ENCODE measurements at places on chromosomes 1 and 21.

- peak; percentile 78 for DNase-seq
- peaks cover 59% of the 10 kb centered on the region for H3K36me3 ChIP-seq
- H3K4me3 ChIP-seq: peak overlapping the region; percentile 1
- H3K27me3 ChIP-seq: no peaks in the 10 kb centered on the region
- H3K27ac ChIP-seq: peak overlapping the region; percentile 42
These were observed 65.2 kb downstream of the BCAR3 start for GRCh38 chr1:93616221-93616995.

- H3K4me1 ChIP-seq: peaks cover 5% of the 10 kb centered on the region
- no peak overlapping the region for H3K4me3 ChIP-seq
- no peak overlapping the region for H3K27ac ChIP-seq
- no peak for DNase-seq
- no peaks in the 10 kb centered on the region for H3K27me3 ChIP-seq
These were observed 75.1 kb downstream of the DTL start for GRCh38 chr1:212110617-212111016.

DNA sequence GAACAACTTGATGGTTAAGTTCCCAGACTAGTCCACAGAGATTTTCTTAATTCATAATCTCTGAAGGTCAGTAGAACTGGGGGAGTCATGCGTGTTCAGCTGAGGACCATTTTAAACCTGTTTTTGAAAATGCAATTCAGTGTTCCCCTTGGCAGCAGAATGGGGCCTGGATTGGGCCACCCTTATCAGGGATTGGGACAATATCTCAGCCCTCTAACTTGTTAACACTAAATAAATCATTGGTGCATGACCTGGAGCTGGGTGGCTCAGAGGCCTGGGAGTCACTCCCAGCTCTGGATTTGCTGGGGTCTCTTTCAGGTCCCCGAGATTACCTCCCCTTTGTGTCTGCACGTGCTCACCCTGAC is 55.3 kb downstream of the MRPS6 start:
- no peaks in the 10 kb centered on the region for H3K27me3 ChIP-seq
- H3K27ac ChIP-seq: peak overlapping the region; percentile 83
- peaks cover 13% of the 10 kb centered on the region for H3K4me1 ChIP-seq
- H3K4me3 ChIP-seq: no peak overlapping the region
- peaks cover 99% of the 10 kb centered on the region for H3K36me3 ChIP-seq

DNA sequence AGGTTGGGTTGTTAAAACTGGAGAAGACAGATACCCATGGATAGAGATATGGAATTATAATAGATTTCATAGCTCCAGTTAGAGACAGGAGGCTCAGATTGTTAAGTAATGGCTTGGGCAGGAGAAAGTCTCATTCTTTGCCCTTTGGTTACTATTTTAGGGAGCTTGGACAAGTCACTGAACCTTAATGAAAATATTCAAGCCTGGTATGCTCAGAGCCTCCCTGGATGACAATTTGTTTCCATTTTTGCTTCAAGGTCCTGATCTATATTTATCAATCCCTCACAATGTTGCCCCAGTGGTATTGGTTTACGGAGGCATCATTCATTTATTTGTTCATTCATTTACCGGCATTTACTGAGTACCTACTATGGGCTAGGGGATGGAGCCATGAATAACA is 37.5 kb downstream of the RCSD1 start:
- no peak overlapping the region for H3K27ac ChIP-seq
- no peaks in the 10 kb centered on the region for H3K27me3 ChIP-seq
- no peak for DNase-seq
- no peak overlapping the region for H3K4me3 ChIP-seq
- no peaks in the 10 kb centered on the region for H3K4me1 ChIP-seq

- no peak for DNase-seq
- no peak overlapping the region for H3K4me3 ChIP-seq
- H3K4me1 ChIP-seq: no peaks in the 10 kb centered on the region
- H3K36me3 ChIP-seq: no peaks in the 10 kb centered on the region
- no peaks in the 10 kb centered on the region for H3K27me3 ChIP-seq
These were observed 89.5 kb upstream of the ETV3 start for GRCh38 chr1:157227700-157228099.

- DNase-seq: no peak
- H3K27ac ChIP-seq: no peak overlapping the region
- H3K4me3 ChIP-seq: no peak overlapping the region
These were observed 170.3 kb upstream of the DUSP10 start for GRCh38 chr1:221912230-221912629.

- no peak for DNase-seq
- no peak overlapping the region for H3K4me3 ChIP-seq
- H3K27ac ChIP-seq: no peak overlapping the region
- H3K36me3 ChIP-seq: peaks cover 7% of the 10 kb centered on the region
- H3K27me3 ChIP-seq: no peaks in the 10 kb centered on the region
These were observed 98.5 kb downstream of the ASH1L start for GRCh38 chr1:155463865-155464650.

DNA sequence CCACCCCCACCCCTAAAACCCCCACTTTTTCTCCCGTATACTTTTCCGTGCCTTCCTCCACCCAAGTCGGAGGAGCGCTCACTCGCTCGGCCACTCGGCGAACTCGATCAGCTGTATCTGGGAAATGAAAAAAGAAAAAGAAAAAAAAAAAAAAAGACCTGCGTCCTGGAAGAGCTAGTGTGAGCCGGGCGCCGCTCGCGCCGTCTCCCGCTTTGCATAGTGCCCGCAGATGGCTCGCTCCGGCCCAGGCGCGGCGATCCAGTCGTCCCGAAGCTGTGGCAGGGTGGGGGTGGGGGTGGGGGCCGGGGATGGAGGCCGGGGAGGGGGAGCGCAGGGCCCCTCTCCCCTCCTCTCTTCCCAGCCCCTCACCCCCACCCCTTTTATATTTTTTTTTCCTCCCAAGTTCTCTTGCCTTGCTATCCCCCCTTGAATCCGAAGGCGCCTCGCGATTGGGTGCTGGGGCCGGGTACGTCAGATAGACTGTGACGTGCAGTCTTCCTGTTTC is 299 bp upstream of the PROX1 start:
- H3K36me3 ChIP-seq: no peaks in the 10 kb centered on the region
- H3K4me3 ChIP-seq: peak overlapping the region; percentile 91
- peak; percentile 94 for DNase-seq
- peaks cover 86% of the 10 kb centered on the region for H3K27me3 ChIP-seq
- peak overlapping the region; percentile 84 for H3K27ac ChIP-seq

DNA sequence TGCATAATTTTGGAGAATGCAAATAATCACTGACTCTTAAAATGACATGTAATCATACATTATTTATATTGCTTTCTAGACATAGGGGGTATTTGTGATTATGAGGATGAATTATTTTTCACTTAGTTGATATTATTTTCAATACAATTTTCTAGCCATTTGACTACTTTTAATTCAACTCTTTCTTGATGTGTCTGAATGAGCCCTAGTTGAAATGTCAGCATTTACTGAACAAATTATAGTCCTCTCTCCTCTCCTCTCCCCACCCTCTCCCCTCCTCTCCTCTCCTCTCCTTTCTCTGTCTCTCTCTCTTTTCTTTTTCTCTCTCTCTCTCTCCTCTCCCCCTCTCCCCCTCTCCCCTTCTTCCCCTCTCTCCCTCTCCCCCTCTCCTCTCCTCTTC is 194.6 kb downstream of the GPR52 start:
- H3K4me3 ChIP-seq: no peak overlapping the region
- H3K4me1 ChIP-seq: no peaks in the 10 kb centered on the region
- no peak for DNase-seq
- no peaks in the 10 kb centered on the region for H3K27me3 ChIP-seq
- H3K36me3 ChIP-seq: no peaks in the 10 kb centered on the region

GRCh38 chr1:48661726-48662463 is 114.8 kb downstream of the BEND5 start:
- H3K4me3 ChIP-seq: no peak overlapping the region
- H3K4me1 ChIP-seq: no peaks in the 10 kb centered on the region
- H3K27me3 ChIP-seq: peaks cover 5% of the 10 kb centered on the region
- no peak overlapping the region for H3K27ac ChIP-seq
- no peaks in the 10 kb centered on the region for H3K36me3 ChIP-seq

GRCh38 chr21:29228306-29228705 is 70.4 kb upstream of the BACH1 start:
- no peak for DNase-seq
- no peaks in the 10 kb centered on the region for H3K4me1 ChIP-seq
- no peak overlapping the region for H3K27ac ChIP-seq
- no peaks in the 10 kb centered on the region for H3K36me3 ChIP-seq
- H3K4me3 ChIP-seq: no peak overlapping the region

GRCh38 chr1:82185084-82185483 is 384.4 kb downstream of the ADGRL2 start:
- no peak overlapping the region for H3K27ac ChIP-seq
- no peak for DNase-seq

- H3K27me3 ChIP-seq: peaks cover 24% of the 10 kb centered on the region
- no peaks in the 10 kb centered on the region for H3K36me3 ChIP-seq
- DNase-seq: no peak
- no peak overlapping the region for H3K4me3 ChIP-seq
- no peaks in the 10 kb centered on the region for H3K4me1 ChIP-seq
- H3K27ac ChIP-seq: no peak overlapping the region
These were observed 28.0 kb upstream of the PLCH2 start for GRCh38 chr1:2448098-2448445.

GRCh38 chr1:184982002-184982954 is 8.0 kb upstream of the NIBAN1 start:
- H3K36me3 ChIP-seq: no peaks in the 10 kb centered on the region
- no peak overlapping the region for H3K27ac ChIP-seq
- peak; percentile 87 for DNase-seq
- no peak overlapping the region for H3K4me3 ChIP-seq

DNA sequence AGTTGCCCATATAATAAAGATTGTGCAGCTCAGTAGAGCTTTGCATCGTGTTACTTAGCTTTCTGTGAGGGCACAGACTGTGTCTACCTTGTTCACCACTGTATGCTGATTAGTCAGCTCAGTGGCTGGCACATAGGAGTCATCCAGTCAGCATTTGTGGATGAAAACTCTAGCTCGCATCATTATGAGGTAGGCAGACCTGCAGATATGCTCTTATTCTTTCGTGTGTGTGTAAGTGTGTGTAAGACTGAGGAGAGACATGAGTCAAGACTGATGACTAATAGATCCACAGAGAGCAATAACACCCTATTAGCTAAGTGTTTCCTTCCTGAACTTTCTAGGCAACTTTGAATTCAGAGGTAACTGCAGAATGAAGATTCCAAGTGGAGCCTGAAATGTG is 17.1 kb downstream of the TTF2 start:
- H3K27me3 ChIP-seq: no peaks in the 10 kb centered on the region
- H3K27ac ChIP-seq: no peak overlapping the region
- H3K4me1 ChIP-seq: no peaks in the 10 kb centered on the region
- DNase-seq: no peak

DNA sequence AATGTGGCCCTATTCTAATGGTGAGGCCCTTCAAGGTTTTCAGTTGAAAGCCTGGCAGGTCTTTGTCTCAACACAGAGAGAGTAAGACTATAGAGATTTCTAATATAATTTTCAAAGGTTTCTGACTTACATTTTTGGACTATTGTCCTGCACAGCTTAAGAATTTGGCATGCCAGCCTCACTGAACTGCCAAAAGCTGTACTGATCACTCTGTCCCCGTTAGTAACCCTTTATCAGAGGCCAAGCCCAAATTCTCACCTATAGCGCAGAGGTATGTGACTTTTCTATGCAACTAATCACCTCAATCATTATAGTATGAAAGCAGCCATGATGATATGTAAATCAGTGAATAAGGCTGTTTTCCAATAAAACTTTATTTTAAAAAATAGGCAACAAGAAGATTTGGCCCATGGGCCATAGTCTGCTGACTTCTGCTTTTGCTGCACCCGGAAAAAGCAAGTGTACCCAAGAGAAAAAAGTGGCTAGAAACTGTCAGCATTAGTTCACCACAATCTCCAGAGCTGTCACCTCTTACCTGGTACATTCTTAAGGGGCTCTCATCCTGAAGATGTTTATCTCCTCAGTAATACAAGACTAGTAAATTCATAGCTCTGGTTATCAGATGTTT is 85.4 kb downstream of the PIGK start:
- no peak for DNase-seq
- no peak overlapping the region for H3K27ac ChIP-seq
- H3K36me3 ChIP-seq: no peaks in the 10 kb centered on the region
- peaks cover 7% of the 10 kb centered on the region for H3K4me1 ChIP-seq
- H3K27me3 ChIP-seq: no peaks in the 10 kb centered on the region
- no peak overlapping the region for H3K4me3 ChIP-seq

DNA sequence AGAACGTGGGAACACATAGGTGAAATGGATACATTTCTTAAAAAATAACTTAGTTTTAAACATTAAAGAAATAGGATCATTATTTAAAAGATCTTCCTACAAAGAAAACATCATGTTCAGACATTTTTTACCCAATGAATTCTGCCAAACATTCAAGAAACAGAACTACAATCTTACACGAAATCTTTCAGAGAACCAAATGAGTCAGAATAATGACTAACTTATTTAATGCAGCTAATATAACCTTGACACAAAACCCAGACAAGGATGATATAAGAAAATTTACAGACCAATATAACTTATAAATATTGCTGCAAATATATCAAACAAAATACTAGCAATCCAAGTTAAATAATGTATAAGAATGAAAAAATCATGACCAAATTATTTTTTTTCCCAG is 220.1 kb upstream of the KCNK2 start:
- no peak for DNase-seq
- no peak overlapping the region for H3K4me3 ChIP-seq
- no peak overlapping the region for H3K27ac ChIP-seq
- H3K27me3 ChIP-seq: no peaks in the 10 kb centered on the region
- H3K4me1 ChIP-seq: no peaks in the 10 kb centered on the region

- H3K36me3 ChIP-seq: no peaks in the 10 kb centered on the region
- H3K27me3 ChIP-seq: no peaks in the 10 kb centered on the region
- no peak overlapping the region for H3K4me3 ChIP-seq
- H3K27ac ChIP-seq: no peak overlapping the region
- no peaks in the 10 kb centered on the region for H3K4me1 ChIP-seq
These were observed 24.8 kb downstream of the JAK1 start for GRCh38 chr1:64941461-64942117.

GRCh38 chr1:156134716-156135435 is 18.5 kb upstream of the SEMA4A start:
- no peak overlapping the region for H3K27ac ChIP-seq
- peaks cover 71% of the 10 kb centered on the region for H3K36me3 ChIP-seq
- H3K27me3 ChIP-seq: no peaks in the 10 kb centered on the region
- no peak overlapping the region for H3K4me3 ChIP-seq
